GM13977 (cell line): ENCODE measurements at places on chromosomes 5 and 9.
A peak's percentile ranks its signal among the peaks of the same experiment; 100 is the strongest.

- DNase-seq, result no peak
Observed at GRCh38 chr9:85377731-85378289, 363.9 kb downstream of the AGTPBP1 start.

- DNase-seq, result no peak
Observed at GRCh38 chr5:133267601-133268000, 215.8 kb downstream of the HSPA4 start.

GRCh38 chr5:143143973-143144372 is 259.5 kb downstream of the NR3C1 start:
- no peak for DNase-seq

DNA sequence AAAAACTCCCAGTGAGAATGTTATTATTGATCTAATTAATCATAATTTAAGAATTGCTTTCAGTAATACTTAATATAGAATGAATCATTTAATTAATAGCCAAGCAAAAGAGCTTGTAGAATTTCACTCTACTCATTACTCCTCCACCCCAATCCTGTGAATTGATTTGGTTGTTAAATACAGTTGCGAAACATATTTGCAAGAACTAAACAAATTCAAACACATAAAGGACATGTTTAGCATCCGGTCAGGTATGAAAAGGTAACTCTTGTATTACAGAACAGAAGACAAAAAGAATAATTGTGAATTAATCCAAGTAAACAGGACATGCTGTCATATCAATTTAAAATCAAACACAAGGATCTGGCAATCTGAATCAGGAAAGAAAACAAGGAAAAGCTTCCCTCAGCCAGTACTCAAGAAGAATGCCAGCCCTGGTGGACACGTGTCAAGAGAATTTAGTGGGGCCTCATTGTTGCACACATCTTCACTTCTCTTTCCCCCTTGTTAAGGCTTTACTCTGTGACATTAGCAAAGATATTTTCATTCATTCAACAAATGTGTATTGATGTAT is 89.4 kb upstream of the SLC12A2 start:
- DNase-seq, result no peak

DNA sequence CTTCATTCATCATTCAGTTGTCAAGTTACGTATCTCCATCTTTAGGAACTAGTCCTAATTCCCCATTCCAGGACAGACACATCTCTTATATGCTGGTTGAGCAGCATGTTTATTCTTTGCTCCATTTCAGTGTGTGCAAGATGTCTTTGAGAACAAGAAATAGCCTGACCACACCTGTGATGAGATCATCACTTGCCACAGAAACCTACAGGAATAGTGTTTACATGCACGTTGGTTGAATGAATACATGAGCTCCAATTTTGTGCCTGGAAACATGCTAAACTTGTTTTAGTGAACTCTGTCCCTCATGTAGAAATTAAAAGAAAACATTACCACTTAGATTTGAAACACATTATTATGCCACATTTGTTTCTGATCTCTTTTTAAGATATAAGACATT is 489.1 kb downstream of the CDH18 start:
- no peak for DNase-seq

- DNase-seq, result no peak
Observed at GRCh38 chr5:166270712-166271111, 2020.7 kb upstream of the WWC1 start.

- no peak for DNase-seq
Observed at GRCh38 chr9:118100529-118101419, 396.6 kb downstream of the TLR4 start.

- no peak for DNase-seq
Observed at GRCh38 chr5:80055491-80056170, 20.5 kb downstream of the THBS4 start.

GRCh38 chr5:79149433-79149832 is 37.8 kb downstream of the BHMT start:
- no peak for DNase-seq

GRCh38 chr5:126676195-126676624 is 75.5 kb downstream of the PHAX start:
- DNase-seq, result peak; percentile 84

DNA sequence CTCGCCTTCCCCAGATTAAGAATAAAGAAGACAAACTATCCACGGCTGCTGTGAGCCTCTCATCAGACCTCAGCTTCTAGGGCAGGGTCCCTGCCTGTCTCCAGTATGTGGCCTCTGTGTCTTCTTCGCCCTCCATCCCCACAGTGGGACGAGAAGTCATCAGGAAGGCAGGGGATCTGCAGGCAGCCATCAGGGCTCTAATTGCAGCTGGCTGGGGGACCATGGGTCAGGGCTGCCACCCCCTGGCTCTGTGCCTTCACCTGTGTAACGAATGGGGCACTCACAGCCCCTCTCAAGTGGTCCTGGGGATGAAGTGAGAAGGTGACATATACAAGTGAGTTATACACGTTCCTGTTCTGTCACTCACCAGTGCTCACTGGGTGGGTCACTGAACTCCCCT is 139.8 kb downstream of the KCNIP1 start:
- no peak for DNase-seq

- DNase-seq, result no peak
Observed at GRCh38 chr9:105712773-105713172, 18.4 kb downstream of the TMEM38B start.

- DNase-seq, result no peak
Observed at GRCh38 chr9:136561779-136562178, 15.9 kb upstream of the NOTCH1 start.

GRCh38 chr9:37707748-37708147 is 45.9 kb upstream of the TRMT10B start:
- no peak for DNase-seq

- no peak for DNase-seq
Observed at GRCh38 chr5:66861402-66861801, 265.2 kb downstream of the MAST4 start.

DNA sequence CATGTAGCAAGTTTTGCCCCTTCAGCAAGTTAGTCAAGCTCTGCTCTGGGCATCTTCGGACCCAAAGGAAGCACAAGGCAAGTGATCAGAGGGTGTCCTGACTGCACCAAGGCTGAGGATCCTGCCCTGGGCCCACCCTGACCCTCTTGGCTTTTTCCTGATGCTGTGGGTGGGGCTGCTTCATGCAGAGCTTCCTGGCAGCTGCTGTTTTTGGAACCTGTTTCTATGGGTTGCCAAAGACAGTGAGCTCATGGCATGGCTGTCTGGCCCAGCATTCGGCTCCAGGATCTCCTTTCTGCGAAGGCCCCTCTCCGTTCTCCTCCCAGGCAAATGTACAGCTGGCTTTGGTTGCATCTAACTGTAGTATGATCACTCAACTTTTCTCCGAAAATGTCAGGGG is 497.9 kb downstream of the ARHGEF28 start:
- DNase-seq, result no peak

- no peak for DNase-seq
Observed at GRCh38 chr5:124280079-124280478, 466.4 kb downstream of the ZNF608 start.
